Transverse colon (tissue), 4 donors: ENCODE measurements at places on chromosomes 13 and 19.
A peak's percentile ranks its signal among the peaks of the same experiment; 100 is the strongest.

DNA sequence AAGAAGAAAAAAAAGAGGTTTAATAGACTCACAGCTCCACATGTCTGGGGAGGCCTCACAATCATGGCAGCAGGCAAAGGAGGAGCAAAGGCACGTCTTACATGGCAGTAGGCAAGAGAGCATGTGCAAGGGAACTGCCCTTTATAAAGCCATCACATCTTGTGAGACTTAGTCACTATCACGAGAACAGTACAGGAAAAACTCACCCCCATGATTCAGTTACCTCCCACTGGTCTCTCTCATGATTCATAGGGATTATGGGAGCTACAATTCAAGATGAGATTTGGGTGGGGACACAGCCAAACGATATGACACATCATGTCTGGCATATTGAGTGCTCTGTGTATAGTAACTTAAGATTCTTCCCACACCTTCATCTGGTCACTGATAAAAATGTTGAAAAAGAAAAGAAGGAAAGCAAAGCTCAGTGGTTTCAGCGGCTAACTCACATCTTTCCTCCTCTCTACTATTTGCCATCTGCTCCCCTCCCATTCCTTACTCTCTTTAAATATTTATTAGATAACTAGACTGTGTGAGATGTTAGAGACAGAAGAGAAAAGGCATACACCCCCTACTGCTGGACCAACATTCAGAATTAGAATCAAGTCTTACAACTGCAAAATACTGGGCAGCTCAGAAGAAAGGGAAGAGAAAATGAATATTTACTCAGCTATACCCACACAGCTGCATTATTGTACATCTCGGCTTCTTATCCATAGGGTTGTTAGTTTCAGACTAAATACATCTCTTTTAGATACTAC is 60.1 kb upstream of the AKAP11 start:
- DNase-seq, result no peak

DNA sequence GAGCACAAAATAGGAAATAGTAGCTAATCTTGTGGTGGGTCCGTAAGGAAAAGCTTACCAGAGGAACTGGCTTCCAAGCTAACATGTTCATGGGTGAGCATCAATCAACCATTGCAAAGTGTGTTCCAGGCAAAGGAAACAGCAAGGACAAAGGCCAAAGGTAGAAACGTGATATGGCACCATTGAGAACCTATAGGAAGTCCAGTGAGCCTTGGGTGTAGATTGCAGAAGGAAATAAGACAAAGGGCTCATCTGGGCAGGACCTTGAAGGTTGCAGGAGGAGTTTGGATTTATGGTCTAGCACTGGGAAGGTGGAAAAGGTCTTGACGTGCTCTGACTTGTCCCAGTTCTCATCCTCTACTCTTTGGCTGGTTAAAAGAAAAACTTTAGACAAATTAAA is 22.3 kb downstream of the CYP2B6 start:
- DNase-seq, result no peak

DNA sequence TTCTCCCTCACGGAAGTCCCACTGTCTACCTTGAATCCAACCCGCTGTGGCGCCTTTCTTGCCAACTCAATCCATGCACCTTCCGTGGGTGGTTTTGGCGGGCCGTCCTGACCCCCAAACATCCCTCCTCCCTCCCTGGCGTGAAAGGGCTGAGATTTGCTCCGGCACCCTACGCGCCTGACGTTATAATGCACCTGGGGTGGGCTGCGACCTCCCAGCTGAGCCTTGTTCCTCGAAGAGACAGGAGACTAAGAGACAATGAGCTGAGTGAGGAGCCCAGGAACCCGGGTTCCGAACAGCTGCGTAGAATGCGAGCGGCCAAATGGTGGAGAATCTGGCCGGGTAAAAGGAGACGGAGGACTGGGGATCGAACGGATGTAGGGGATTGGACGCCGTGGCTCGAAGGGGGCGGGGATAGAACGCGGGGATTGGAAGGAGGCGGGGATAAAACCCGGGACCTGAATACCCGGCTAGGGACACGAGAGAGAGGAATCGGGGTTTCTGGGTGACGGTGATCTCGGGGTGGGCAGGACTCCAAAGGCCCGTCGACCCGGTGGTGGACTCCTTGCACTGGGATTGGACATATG is at the start of gene CPT1C:
Gene CPT1C, plus strand, starts transcription at position 461 of the 587 bp plus-strand sequence. CDS start 1,137 bp downstream, outside the sequence.
- DNase-seq, result peak; percentile 75

DNA sequence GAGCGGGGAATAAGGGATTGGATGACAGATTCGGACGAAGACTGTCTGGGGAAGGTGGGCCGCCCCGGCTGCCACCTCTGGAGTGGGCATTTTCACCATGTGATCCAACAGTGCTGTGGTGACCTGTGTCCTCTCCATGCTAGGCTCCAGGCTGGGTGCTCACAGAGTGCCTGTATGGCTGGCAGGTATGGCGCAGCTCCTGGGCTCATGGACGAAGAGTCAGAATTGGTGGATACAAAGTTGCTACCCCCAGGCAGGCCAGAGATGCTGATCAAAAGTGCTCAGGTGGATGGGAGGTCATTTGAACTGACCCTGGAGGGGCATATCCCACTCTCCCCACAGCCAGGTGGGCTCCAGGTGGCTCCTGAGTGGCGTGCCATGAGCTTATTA is 111.3 kb upstream of the UQCRFS1 start:
- DNase-seq, result no peak

GRCh38 chr13:94390881-94391280 is 88.6 kb downstream of the DCT start:
- DNase-seq, result no peak

DNA sequence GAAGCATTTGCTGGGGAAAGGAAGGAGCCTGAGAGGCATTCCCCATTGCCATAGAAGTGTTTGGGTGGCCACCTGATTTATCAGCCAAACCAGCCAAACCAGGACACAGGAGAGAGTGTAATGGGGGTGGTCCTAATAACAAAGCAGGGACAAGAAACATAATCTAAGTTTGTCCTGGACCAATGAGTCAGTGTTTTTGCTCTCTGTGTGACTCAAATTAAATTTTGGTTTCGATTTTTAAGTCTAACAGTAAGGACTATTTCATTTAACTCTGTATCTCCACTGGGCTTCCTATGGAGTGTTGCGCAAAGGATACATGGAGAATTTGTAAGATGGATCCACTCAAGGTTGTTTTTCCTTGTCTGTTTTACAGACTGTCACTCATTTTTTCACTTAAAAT is 19.5 kb upstream of the TRPC4 start:
- no peak for DNase-seq

DNA sequence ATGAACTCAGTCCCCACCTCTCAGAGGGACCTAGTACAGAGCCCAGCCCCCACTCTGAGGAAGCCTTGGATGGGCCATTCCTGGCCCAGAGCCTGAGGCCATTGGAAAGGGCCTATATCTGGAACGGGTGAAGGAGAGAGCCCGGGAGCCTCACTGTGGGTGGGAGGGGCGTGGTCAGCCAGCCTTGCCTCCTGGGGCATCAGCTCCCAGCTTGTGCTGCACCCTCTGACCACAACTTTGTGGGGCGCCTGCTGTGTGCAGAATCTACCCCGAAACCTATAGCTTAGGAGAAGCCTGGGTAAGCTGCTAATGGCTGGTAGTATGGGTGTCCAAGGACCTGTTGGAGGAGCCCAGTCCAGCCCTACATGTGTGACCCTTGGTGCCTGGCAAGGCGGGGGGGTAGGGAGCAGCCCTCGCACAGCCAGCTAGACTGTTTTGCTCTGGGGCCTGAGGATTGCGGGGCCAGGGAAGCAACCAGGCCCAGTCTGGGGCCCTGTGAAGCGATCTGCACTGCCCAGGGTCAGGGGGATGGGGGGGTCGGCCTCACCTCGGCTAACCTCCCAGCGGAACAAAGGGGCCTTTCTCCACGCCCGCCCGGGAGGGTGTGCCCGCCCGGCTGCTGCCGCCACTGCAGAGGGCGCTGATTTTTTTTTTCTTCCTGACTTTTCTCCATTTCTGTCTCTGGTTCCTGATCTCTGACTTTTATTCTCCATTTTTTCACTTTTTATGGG is 42.3 kb downstream of the LYL1 start:
- peak; percentile 35 for DNase-seq

- no peak for DNase-seq
Measured at GRCh38 chr13:28031896-28032288, 43.4 kb upstream of the URAD start.

GRCh38 chr19:56333506-56333905 is 18.9 kb upstream of the ZSCAN5A start:
- peak; percentile 54 for DNase-seq
